ENCODE measurements at places on chromosomes 3 and 15.

DNA sequence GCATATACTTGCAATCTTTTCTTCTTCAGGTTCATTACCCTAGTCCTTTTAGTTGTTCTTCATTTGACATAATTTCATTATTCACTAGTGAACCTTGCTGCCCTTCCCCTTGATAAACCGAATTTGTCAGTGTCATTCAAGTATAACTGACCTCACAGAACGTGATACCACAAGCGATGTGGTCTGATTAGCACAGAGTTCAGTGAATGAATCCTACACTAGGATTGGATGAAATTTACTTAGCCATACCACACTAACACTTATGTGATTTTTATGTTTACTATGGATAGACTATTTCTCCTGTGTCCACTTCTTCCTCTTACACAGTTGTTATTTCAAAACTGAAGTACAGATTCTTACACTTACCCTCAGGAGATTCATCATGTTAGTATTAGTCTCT lies 27.2 kb downstream of the CD86 start:
- DNase-seq, result no peak

GRCh38 chr3:178367817-178368617 lies 168.2 kb upstream of the KCNMB2 start:
- DNase-seq, result no peak

GRCh38 chr15:63528138-63528659 lies 23.8 kb downstream of the USP3 start:
- DNase-seq, result no peak

- DNase-seq, result peak; percentile 57
These were observed 114.9 kb upstream of the MEF2A start for GRCh38 chr15:99450896-99451358.

DNA sequence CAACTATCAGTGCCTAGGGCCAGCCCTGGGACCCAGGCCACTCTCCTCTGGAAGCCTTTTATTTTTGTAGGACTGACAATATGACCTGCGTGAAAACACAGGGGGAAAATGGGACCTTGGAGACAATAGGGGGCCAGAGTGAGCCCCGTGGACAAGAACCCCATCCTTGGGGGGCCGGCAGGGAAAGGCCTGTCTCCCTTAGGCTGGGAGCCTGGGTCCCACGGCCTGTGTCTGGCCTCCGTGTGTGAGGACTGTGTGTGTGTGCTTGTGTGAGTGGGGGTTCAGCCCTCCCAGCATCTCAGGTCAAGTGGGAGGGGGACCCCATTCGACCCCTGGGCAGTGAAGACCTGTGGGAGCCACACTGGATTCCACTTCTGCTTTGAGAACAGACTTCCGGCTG lies 53.3 kb downstream of the EXOG start:
- no peak for DNase-seq

GRCh38 chr15:83320404-83320803 lies 35.9 kb upstream of the BNC1 start:
- DNase-seq, result no peak

- DNase-seq, result no peak
These were observed 111.9 kb downstream of the ST8SIA2 start for GRCh38 chr15:92505611-92506010.

GRCh38 chr3:142987080-142987700 lies 14.2 kb upstream of the U2SURP start:
- no peak for DNase-seq

- DNase-seq, result no peak
These were observed 508.0 kb upstream of the MDFIC2 start for GRCh38 chr3:70820397-70820796.

GRCh38 chr3:61608711-61609110 lies 47.3 kb downstream of the PTPRG start:
- DNase-seq, result no peak

DNA sequence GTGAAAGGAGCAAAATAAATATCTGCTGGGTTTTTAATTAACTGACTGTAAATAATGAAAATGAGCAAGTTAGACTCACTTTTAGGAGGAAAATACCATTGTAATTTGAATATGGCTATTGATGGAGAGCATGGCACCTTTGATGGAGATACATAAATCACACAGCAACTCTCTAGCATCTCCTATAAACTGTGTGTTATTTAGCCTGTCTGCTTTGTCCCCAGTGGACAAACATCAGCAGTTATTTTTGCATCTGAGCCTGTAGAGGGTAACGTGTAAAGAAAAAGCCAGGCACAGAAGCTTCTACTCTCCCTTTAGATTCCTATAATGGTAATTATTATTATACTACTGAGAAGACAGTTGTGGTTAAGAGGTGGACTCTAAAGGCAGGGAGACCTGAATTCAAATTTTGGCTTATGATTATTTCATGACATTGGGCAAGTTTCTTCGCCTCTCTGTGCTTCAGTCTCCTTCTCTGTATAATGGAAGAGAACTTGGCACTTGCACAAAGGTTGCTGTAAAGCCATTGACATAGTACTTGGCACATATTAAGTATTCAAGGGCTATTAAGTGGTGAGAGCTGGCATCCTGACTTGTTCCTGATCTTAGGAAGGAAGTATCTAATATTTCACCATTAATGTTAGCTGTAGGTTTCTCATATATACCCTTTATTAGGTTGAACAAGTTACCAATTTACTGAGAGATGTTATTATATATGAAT lies 289.5 kb upstream of the TRIM42 start:
- DNase-seq, result no peak

GRCh38 chr15:30670056-30670455 lies 44.1 kb downstream of the ARHGAP11B start:
- no peak for DNase-seq

DNA sequence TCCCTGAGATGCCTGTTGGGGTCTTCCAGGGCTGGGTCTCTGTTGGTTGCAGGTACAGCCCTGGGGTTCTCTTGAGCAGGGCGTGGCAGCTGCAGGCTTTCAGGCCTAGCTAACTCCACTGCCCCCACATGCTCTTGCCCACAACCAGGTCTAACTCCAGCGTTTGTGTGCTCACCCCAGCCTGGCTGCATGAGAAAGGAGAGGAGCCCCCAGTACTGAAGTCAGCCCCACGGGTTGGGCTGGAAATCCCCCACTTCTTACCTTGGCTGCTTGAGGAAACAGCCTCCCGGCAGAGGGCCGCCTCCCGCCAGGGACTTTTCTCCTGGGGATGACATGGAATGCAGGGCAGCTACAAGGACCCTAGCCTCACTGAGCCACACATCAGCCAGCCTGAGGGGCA lies 16.7 kb upstream of the DLL4 start:
- DNase-seq, result no peak

- DNase-seq, result no peak
These were observed 58.8 kb upstream of the CFAP161 start for GRCh38 chr15:81075272-81075671.

GRCh38 chr3:159082519-159082918 lies 280.7 kb downstream of the MFSD1 start:
- DNase-seq, result no peak

DNA sequence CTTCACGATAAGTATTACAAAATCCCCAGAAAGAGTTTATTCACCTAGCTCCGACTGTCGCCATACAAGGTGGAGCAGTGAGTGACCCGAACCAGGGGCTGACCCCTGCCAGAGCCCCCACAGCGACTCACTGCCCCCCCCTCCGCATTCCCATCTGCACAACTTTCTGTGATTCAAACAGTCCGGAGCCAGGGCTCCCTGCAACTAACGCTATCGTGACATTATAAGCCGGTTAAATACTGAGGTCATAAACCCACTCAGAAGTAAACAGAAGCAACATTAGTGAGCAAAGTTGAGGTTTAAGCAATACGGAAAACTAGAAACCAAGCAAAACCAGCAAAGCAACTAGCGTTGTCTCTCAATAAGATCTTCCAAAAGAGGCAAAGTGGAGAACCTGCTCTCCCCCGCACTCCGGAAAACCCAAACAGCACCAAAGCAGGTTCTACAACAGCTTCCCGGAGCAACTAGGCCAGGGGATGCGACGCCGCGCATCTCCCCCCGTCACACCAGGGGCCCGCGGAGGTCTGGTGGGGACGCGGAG lies 642 bp downstream of the SCAP start:
- peak; percentile 5 for DNase-seq

DNA sequence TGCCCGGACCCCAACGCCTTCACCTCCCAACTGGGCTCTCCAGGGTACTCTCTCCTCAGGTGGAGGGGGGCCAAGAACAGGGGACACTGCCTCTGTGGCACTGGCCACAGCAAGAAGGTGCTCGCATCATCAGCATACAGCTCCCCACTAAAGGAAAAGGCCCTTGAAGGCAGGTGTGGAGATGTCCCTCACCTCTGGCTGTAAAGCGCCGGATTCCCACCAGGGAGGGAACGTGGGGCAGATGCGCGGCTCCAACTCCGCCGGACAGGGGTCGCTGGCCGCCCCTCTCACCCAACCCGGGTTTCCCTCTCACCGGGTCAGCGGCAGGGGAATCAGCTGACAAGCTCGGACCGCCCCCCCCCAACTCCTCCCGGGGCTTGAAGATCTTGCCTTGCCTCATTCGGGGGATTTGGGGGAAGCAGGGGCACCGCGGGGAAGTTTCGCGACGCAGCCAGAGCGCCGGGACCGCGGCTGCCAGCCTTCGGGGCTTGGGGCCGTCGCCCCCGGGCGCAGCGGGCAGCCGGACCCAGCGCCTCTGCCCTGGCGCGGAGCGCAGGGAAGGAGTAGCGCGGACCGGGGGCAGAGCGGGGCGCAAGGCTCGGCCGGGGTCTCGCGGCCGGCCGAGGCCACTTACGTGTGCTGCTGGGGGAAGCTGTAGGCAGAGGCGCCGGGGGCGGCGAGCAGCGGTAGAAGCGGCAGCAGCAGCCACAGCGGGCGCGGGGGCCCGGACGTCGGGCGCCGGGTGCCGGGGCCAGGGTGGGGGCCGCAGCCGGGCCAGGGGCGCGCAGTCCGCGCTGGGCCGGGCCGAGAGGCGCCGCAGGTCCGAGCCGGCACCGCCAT lies 630 bp downstream of the CACNA2D2 start:
- DNase-seq, result no peak

DNA sequence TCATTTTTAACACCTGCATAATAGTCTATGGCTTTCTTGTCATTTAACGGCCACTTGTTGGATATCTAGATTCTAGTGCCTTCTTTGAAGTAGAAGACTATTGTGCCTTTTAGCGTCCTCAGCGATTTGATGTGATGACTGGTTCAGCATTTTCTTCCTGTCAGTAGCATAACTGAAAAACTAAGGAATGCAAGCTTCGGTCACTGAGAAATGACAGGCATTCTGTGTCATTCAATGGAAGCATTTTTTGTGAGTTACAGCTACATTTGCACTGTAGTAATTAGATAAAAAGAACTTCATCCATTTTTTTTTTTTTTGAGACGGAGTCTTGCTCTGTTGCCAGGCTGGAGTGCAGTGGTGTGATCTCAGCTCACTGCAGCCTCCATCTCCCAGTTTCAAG lies 10.3 kb downstream of the NEK11 start:
- DNase-seq, result no peak

GRCh38 chr15:26771578-26772153 lies 1.2 kb downstream of the GABRB3 start:
- DNase-seq, result no peak

- no peak for DNase-seq
These were observed 52.5 kb downstream of the RAB11A start for GRCh38 chr15:65921780-65922179.

GRCh38 chr3:14548321-14548729 lies 8.2 kb upstream of the GRIP2 start:
- no peak for DNase-seq

DNA sequence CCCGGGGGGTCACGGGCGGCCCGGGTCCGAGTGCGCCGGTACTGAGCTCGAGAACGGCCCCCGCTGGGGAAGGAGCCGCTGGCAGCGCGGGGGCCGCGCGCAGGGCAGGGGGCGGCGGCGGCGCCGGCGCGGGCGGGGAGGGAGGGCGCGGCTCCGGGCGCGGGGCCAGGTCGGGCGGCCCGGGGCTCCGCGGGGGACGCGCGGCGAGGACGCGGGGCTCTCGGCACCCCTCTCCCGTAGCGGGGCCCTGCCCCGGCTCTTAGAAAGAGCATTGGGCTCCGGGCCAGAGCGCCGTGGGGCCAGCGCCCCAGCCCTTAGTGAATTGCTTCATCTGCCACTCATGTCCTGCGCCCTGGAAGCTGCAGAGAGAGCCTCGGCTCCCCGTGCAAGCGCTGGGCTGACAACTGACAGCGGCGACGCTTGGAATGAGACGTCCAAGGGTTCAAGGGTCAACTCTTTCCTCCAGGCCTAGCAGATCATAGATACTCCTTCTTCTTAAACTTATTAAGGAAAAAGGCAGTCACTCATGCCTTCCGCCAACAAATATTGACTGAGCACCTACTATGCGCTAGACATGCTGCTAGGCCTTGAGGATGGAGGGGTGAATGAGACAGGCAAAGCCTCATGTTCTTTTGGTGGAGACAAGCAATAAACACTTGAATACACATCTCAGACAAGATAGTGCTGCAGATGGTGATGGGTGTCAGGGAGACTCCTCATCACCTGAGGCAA lies 140.8 kb downstream of the SMAD6 start:
- no peak for DNase-seq

DNA sequence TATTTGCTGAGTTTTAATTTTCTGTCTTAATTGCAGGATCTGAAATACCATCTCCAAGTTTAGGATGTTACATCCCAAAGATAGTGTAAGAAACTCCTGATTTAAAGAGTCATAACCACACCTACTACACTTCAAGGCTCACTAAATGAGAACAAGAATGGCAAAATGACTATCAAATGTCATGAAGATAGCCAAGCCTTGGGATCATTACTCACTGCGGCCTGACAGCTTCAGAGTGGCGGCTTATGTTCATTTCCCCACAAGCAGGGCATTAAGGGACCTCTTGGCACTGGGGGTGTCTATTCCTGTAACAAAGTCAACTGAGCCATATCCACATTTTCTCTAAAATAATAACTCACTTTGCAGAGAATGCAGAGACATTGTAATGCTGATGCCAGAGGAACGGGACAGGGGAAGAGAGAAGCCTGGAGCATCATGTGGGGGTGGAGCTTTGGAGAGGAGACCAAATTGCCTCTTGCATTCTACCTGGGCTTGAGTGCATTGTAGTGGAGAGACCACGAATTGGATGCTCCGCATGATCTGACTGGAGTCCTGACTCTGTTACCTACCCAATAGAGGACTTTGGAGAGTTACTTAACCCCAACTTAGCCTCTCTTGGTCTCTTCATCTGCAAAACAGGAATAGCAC lies 219.2 kb downstream of the OPA1 start:
- no peak for DNase-seq

DNA sequence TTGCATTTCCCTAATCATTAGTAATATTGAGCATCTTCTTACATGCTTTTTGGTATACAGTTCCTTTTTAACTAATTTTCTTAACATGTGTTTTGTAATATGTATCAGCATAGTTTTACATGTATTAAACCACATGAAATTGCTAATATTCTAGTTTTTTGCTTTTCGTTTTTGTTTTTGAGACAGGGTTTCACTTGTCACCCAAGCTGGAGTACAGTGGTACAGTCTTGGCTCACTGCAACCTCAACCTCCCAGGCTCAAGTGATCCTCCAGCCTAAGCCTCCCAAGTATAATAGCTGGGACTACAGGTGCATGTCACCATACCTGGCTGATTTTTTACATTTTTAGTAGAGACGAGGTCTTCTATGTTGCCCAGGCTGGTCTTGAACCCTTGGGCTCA lies 4.4 kb upstream of the ISG20 start:
- no peak for DNase-seq

DNA sequence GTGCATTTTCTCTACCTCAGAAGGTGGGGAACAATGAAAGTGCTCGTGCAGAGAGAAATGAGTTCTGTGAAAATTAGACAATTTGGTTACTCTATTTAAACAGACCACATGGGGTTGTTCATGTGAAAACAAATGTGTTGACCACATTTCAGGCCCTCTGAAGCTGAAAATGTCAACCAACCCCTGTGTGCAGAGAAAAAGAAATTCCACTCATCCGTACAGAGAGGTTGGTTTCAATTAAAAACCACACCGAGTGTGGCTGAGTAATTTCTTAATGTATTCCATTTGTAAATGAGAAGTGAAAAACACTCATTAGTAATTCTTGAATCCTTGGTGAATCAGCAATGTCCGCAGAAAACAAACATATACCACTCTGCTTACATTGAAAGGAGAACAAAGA lies 46.9 kb upstream of the SLC7A14 start:
- no peak for DNase-seq
